Cortex of kidney (tissue), 1 donor: ENCODE measurements at places on chromosomes 6 and 20.

DNA sequence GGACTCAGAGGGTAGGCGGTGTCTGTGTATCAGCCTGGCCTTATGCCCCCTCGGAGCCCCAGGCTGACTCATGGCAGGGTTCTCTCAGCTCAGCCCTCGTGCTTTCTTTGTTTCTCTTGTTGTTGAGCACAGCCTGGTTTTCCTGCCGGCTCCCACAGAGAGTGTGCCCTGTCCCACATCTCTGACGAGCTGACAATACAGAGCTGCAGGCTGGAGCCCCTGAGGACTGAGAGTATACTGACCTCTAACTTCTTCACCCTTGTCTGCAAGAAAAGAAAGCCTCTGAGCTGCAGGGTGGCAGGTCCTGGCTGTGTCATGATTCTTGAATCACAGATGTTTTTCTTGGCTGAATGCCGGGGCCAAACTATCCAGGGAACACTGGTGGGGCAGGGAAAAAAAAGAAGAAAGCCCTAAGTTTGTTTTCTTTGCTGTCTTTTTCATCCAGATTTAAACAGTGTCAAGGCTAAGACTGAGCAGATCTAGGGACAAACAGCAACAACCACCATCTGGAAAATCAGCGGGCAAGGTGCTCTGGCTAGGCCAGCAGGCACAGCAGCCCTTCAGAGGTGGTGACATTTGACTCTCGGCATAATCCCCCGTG lies 63.3 kb upstream of the ZNF133 start:
- DNase-seq, result no peak

DNA sequence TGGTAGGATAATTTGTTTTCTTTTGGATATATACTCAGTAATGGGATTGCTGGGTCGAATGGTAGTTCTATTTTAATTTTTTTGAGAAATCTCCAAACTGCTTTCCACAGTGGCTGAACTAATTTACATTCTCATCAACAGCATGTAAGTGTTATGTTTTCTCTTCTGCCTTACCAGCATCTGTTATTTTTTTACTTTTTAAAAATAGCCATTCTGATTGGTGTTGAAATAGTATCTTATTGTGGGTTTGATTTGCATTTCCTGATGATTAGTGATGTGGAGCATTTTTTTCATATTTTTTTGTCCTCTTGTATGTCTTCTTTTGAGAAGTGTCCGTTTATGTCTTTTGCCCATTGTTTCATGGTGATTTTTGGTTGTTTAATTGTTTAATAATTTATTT lies 11.9 kb downstream of the HINT3 start:
- no peak for DNase-seq

- no peak for DNase-seq
These were observed 461.0 kb upstream of the JARID2 start for GRCh38 chr6:14784596-14785492.

DNA sequence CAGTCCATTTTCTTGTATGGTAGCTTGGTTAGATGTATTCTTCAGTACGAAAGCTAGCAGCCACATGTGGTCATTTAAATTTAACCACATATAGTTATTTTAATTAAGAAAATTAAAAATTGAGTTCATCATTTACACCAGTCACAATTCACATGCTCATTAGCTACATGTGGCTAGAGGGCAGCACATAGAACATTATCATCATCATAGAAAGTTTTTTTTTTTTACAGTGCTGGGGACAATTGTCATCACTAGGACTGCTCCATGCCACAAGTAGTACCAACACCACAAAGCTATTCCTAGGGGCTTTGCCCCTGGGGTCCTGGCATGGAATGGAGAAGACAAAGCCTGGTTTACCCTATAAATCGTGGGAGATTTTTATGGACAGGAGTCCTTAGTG lies 30.5 kb downstream of the PLCB4 start:
- no peak for DNase-seq

DNA sequence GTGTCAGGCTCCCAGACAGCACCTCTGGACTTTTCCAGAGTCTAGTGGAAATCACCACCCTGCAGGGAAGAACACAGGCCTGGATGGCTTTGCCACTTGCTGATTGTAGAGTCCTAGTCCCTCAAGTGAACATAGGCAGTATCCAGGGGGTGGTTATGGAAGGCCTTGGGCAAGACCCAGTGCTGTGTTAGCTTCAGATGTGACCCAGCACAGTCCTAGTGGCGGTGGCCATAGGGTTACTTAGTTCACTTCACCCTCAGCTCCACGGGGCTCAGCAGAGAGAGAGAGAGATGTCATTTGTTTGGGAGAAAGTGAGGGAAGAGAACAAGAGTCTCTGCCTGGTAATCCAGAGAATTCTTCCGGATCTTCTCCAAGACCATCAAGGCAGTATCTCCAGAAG lies 37.3 kb downstream of the RNF146 start:
- DNase-seq, result no peak

DNA sequence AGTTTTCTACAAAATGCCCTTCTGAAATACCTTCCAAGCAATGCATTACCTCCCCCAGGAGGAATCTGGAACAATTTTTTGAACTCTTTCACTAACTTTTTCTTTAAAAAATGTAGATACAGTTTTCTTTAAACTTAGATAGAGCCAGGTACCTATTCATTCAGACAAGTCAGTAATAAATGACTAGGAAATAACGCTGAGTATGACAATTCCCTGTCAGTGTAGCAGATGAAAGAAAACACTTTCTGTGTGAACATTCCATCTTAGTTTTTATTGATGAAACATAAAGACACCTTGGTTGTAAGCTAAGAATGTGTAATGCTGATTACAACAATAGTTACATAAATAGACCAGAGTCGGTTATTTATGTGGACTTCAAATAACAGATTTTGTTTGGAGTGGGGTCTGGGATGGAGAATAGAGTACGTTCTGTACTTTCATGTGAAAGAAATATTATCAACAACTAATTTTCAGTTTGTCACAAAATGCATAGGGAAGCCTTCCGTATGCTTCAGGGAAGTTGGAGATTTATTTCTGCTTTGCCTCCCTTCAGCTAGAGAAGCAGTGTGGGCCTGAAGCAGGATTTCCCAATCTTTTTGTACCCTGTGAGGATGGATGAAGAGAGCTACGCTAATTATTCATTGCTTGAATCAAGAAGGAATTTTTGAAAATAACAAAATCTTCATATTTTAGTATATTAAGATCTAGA lies 19.2 kb upstream of the QKI start:
- DNase-seq, result no peak

- DNase-seq, result no peak
These were observed 420.4 kb upstream of the PLCB4 start for GRCh38 chr20:8648466-8648865.

DNA sequence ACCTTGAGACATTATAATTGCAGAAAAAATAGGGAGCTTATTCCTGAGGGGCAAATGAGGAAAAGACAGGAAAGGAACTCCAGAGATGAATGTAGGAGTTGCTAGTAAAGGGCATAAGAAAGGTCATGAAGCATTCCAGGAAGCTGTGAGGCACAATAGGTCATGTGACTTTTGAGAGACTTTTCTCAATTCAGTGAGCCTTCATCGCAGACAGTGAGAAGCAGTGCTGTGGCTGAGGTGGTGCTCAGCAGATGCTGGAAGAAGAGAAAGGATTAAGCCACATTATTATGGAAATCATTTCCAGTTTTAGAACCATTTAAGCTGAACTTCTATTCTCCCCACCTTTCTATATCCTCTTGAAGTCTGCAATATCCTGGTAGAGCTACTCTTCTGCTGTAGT lies 4.1 kb downstream of the SPTLC3 start:
- DNase-seq, result no peak
